ENCODE measurements at places on chromosomes 3 and 15.

GRCh38 chr3:155411500-155412223, 118.2 kb upstream of the STRIT1 start:
- no peak for DNase-seq

GRCh38 chr3:70400194-70400593, 87.8 kb upstream of the MDFIC2 start:
- no peak for DNase-seq

- DNase-seq: no peak
Measured at GRCh38 chr3:45670991-45671390, 18.2 kb upstream of the SACM1L start.

DNA sequence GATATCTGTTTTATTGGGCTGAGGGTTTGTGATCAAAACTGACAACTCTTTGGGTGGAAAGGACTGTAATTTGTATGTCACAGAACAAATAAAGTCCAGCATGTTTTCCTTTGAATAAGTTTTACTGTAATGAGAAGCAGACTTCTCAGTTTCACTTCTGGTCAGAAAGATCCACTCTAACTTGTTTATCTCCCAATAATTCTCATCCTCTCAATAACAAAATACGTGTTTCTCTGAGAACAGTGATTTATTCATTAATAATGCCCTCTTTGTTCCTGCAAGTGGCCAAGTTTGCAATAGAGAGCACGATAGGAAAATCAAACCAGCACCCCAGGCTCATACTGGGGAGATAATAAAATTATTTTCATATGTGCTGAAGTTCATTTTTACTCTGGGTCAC, 190.6 kb downstream of the CNTN3 start:
- DNase-seq: no peak

GRCh38 chr3:45135959-45136358, 10.2 kb downstream of the CDCP1 start:
- no peak for DNase-seq

DNA sequence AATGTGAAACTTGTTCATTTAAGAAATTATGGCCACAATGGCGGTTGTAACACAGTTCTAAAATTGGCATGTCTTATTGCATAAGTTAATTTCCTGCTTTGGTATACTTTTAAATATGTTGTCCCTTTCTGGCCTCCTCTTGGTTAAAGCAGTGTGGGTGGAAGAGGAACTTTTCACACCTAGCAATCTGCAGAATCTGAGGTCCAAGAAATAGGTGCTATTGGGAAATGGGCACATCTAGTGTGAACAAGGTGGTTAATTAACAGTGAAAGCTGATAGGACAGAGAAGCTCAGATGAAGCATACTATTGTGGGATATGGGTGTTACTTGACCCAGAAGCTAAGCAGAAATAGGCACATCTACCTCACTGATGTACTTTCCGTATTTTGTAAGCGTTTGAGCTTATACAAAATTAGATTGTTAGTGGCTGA, 10.6 kb downstream of the CMC1 start:
- no peak for DNase-seq

DNA sequence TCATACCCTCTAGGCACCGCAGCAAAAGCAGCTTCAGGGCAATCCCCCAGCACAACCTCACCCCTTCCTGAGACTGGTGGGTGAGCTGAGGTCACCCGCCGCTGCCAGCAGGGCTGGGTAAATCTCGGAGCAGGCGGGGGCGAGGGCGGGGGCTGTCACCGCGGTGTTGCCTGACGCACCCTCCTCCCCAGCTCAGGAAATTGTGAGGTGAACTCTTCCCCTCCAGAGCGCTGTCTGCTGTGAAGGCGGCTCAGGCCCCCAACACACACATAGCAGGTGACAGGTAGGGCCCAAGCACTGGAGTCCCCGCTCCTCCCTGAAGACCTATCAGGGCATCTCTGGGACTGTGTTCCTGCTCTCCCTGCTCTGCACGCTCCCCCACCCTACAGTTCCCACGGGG, 30.2 kb upstream of the FURIN start:
- no peak for DNase-seq

DNA sequence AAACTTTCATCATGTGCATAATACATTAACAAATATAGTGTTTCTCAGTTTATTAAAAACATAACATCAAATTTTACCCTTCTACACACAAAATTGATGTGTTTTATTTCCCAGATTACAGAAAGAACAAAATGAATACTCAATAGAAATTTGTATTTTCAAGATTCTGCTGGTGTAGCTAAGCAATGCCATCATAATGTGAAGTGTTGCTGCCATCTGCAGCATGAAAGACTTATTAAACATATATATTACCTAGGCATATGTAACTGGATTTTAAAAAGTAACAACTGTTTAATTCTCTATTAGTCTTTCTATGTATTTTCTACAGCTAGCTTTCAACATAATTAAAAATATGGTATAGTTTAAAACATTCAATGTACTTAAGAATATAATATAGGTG, 27.5 kb downstream of the PLSCR5 start:
- no peak for DNase-seq

DNA sequence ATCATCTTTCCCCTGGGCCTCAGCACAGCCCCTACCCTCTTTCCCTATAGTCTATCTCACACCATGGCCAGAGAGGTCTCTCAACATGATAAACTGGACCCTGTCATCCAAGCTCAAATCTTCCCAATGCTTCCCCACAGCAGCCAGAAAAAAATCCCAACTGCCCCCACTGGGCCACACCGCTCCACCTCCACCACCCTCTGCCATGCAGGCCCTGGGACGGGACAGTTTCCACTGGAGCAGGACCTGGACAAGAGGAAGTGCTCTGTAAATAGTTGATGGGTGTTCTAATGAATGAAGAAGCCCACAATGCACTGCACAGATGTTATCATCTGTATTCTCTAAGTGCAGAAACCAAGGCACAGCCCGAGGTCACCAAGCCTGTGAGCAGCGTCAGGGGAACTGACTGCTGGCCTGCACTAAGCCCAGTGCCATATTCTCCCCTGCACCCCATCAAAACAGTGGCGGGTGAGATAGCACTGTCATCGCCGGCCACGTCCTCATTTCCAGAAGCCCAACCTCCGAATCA, 161.1 kb downstream of the NUP210 start:
- no peak for DNase-seq

DNA sequence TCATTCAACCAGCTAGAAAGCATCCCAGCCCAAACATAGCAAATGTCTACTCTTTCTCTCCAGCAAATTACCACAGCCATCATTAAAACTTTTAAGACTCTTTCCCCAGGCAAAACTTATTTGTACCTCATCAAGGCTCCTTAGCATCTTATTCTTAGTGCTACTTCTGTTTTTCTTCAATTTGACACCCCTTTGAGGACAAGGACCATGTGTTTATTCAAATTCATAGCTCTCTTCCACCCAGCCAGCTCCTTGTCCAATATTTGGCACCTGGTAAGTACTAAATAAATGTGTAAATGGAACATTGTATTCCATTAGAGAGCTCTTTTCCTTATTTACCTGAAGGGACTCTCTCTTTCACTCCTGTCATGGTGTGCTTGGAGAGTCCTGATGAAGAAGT, 89.8 kb downstream of the IMPG2 start:
- no peak for DNase-seq

GRCh38 chr3:128310286-128311058, 156.2 kb downstream of the DNAJB8 start:
- no peak for DNase-seq

Measured in NCI-H2227 treated with DMSO at 0.1 percent for 48 hours (cell line).